ENCODE measurements at places on chromosomes 11 and 22.

DNA sequence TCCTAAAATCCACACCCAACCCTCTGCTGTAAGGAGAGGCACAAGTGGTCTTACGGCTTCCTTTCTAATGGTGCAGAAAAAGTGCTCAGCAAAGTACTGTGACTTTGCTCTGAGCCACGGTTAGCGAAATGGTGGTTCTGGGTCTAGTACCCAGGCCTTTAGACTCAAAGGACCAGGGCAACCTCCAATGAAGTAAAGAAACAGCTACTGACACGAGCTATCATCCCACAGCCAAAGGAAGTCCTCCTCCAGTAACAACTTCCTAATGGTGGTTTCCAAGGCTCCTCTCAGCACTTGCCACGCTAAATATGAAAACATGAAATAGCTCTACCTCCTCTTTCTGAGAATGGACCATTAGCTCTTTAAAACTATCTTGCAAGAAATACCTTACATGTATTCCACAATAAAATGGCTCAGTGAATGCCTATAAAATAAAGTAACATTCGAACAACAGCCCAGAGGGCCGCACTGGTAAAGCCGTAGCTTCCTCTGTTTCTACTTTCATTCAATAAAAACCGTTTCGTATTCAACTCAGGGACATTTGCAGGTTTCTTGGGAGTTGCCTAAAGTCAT lies 122.4 kb downstream of the ETS1 start:
- DNase-seq = no peak

- no peak for DNase-seq
Measured at GRCh38 chr11:119832202-119832935, 103.4 kb upstream of the NECTIN1 start.

DNA sequence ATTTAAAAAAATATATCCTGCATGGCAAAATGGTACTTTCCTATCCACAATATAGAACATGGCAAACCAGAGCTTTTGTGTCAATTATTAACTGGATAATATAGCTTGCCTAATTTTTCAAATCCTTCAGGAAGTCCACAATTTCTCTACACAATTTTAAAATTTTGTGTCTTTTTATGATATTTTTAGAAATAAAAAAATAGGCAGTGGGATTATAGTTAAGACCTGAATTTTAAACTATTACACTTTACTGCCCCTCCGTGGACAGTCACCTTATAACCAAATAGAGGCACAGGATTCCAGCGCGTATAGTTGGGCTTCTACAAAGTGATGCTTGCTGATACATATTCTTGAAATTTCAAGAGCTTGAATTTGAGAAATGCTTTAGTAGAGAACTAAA lies 2.1 kb upstream of the DMC1 start:
- DNase-seq = no peak

DNA sequence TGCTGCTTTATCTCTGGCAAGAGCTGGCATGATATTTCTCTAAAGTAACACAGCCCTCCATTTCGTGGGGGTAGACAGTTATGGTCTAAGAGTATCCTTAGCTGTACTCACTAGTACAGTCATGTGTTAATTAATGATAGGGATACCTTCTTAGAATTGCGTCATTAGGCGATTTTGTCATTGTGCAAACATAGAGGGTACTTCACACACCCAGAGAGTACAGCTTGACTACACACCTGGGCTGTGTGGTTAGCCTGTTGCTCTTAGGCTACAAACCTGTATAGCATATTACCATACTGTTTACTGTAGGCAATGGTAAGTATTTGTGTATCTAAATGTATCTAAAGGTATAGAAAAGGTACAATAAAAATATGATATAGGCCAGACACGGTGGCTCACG lies 17.0 kb downstream of the XRCC6 start:
- DNase-seq = no peak

- no peak for DNase-seq
Measured at GRCh38 chr11:43810929-43811596, 69.6 kb upstream of the ALKBH3 start.

- no peak for DNase-seq
Measured at GRCh38 chr11:116376547-116376946, 396.2 kb downstream of the BUD13 start.

DNA sequence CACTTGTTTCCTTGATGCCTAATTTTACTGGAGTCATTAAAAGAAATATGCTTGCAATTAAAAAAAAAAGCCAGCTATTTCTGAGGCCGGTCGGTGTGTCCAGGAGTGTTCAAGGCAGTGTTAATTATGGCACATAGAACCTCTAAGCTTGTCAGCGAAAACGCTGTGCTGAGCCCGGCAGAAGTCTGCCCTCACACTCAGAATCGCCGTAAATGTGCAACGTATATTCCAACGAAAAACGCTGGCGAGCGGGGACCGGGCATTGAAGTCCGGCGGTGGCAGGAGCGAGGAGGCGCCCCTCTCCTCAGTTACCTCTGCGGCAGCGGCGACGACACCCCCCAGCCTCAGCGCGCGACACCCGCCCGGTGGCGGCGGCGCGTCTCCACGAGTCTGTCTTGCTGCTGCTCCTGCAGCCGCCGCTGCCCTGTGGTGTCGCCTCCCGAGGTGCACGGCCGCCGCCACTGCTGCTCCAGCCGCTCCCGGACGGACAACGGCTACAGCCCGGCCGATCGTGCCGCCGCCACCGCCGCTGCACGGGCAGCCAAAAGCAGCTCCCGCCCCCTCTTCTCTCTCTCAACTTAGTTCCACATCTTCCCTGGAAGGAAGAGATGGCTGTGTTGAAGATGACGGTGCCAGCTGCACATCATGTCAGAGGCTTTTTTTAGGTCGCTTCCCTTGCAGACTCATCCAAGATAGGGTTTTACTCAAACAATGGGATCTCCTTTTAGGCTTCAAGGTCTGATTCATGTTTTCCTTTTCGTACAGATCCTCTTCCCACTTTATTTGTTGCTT lies 56.0 kb downstream of the JAM3 start:
- peak; percentile 93 for DNase-seq

DNA sequence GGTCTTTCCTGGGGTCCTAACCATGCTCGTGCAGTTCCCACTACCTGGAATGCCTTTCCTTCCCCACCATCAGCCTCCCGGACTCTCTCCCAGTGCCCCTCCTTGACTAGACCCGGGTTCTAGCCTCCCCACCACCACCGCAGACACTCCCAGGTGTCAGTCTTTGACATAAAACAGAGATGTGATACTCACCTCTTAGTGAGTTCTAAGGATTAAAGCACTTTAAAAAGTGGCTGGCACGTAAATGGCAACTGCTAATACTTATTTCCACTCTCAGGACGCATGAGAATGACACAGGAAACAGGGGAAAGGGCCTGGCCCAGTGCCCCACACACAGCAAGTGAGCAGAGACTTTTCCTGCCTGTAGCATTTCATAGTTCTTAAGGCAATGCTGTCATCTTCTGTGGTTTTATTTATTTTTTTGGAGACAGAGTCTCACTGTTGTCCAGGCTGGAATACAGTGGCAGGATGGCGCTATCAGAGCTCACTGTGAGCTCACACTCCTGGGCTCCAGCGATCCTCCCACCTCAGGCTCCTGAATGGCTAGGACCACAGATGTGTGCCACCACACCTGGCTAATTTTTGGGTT lies 1.9 kb upstream of the SLC25A45 start:
- no peak for DNase-seq

DNA sequence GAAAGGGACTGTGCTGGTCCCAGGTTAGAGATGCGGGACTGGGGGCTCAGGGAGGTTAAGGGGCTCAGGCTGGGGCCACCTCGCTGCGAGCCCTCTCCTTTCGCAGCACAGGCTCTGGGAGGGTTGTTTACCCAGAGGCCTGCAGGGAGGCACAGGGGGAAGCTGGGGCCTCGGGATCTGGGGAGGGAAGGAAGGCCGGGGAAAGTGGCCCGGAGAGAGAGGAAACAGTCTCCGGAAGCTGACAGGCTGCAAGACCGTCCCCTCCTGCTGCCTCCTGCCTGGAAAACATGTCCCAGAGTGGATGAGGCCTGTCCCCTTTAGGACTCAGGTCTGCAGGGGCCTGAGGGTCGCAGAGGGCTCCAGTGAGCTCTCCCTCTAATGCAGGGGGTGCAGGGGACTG lies 45.4 kb downstream of the MYO7A start:
- DNase-seq = peak; percentile 50

- DNase-seq = no peak
Measured at GRCh38 chr22:34293324-34293723, 373.0 kb upstream of the LARGE1 start.

- no peak for DNase-seq
Measured at GRCh38 chr22:19837915-19838314, 16.8 kb downstream of the GNB1L start.

DNA sequence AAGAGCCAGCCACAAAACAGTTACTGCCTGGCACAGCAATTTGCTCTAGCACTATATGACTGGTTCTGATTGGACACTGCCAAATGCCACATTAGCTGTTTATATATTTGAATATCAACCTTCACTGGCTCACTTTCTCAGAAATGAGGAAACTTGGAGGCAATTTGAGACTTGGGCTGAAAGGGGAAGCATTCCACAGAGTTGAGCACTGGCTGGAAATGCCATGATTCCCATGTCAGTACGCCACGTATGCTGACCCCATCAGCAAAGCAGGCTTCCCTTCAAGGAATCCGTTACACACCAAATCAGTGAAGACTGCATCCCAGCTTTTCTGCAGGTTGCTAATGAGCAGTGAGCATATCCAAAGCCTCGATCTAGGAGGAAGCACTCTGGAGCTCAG lies 34.7 kb downstream of the GALNT18 start:
- no peak for DNase-seq

- no peak for DNase-seq
Measured at GRCh38 chr22:43018615-43019014, 3.7 kb upstream of the PACSIN2 start.

GRCh38 chr11:60530454-60531100 lies 15.4 kb downstream of the MS4A13 start:
- no peak for DNase-seq

DNA sequence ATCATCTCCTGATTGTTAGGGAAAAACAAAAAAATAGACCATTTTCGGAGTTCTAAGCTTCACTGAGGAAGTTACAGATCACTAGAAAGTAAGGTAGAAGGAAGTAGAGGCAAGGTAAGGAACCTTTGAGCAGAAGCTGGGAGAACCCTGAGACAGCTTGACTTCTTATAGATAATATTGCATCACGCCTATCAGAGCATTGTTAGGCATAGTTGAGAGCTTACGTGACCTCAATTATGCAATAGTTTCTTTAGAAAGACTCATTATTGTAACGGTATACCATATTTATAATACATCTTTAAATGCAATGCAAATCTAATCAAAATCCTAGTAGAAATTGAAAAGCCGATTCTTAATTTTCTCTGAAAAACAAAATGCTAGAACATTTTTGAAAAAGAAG lies 4.9 kb downstream of the TBRG1 start:
- no peak for DNase-seq

DNA sequence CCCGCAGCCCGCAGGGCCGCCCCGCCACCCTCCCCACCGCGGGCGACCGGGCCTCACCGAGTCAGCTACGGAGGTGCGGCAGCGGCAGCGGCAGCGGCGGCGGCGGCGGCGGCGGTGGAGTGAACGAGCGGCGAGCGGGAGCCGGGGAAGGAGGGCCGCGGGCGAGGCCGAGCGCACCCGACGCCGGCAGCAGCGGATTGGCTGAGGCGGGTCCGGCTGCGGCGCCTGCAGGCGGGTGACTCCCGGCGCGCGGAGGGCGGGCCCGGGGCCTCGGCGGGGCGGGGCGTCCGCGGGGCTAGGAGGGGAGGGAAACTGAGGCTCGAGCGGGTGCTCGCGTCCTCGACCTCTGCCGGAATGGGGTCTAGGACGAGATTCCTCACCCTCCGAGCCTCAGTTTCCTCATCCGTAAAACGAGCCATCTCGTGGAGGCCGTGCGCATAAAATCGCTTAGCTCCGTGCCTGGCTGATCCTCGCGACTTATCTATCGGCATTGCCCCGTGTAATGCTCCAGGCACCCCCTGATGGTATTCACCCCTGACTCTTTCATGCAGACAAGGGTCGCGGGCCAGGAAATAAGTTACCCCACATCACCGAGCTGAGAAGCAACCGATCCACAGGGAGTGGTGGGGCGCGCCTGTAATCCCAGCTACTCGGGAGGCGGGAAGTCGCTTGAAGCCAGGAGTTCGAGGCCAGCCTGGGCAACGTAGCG lies at the start of gene CPT1A:
CPT1A (minus strand) TSS at position 199 of the 709 bp plus-strand sequence. CDS start 26,442 bp downstream, outside the sequence.
- DNase-seq = no peak

DNA sequence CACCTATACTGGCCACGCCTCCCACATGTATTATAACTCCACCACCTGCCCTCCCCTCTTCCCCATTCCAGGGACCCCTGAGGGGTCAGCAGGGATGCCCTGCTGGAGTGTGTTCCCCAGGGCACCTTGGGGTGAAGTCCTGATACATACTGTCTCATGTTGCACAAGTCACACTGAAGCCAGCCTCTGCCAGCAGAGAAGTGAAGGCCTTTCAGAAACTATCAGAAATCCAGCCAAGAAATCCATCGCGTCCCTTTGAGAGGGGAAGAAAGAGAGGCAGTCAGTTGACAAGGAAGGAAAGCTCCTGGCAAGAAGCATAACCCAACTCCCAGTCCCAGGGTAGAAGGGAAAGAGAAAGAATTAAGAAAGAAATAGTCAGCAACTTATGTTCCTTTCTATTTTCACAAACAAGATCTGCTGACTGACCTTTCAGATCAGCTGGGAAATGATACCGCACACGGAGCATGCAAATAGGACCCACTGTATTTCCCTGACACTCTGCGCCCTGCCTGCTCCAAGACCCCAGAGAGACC lies 45.2 kb downstream of the SC5D start:
- DNase-seq = no peak

DNA sequence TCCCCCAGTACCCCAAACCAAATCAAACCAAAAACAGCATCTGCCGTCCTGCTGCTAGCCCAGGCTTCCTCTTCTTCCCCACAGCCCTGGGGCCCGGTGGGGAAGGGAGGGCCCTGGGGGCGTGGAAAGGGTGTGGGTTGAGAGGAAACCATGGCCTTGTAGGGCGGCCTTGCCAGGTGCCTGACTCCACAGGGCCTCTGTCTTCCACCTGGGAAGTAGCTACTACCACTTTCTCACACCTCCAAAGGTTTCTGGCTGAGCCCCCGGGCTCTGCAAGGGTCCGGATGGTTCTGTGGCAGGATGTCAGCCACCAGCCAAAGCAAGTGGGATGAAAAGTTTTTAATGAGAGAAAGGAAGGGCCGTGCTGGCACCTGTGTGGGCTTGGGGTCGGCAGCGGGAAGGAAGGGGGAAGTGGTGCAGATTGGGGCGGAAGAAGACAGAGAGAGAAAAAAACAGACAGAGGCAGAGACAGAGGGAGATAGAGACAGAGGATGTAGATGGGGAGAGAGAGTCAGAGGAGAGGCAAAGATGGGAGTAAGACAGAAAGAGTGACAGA lies 10.5 kb downstream of the TPST2 start:
- no peak for DNase-seq
